CD4-positive, alpha-beta T cell treated with Interleukin-12 subunit alpha and Interleukin-12 subunit beta, for 1 hour (primary cell): ENCODE measurements at places on chromosomes 4 and X.

DNA sequence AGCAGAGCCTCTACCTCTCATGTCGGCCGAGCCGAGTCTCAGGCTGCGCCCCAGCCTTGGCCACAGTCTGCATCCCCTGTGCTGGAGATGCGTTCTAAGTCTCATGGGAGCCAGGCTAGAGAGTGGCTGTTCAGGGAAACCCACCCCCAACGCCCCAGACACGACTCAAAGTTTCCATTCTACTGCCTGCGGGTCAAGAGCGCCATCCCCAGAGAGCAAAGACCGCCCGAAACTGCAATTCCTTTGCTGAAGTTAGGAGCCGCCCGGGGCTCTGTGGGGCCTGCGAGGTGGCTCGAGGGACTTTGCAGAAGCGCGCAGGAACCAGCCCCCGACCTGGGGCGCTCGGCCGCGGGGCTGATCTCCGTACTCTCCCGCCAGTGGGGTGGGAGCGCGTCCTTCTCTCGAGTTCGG is 10.0 kb upstream of the ELF4 start:
- no peak for DNase-seq

- no peak for DNase-seq
Observed at GRCh38 chrX:41095908-41096307, 10.7 kb downstream of the USP9X start.

- no peak for DNase-seq
Observed at GRCh38 chrX:101220662-101221260, 1.2 kb downstream of the DRP2 start.

GRCh38 chr4:20326460-20326859 is 74.8 kb downstream of the SLIT2 start:
- DNase-seq, result no peak

- DNase-seq, result no peak
Observed at GRCh38 chrX:866441-866990, 235.9 kb downstream of the SHOX start.

GRCh38 chr4:171889681-171890080 is 76.5 kb downstream of the GALNTL6 start:
- no peak for DNase-seq

DNA sequence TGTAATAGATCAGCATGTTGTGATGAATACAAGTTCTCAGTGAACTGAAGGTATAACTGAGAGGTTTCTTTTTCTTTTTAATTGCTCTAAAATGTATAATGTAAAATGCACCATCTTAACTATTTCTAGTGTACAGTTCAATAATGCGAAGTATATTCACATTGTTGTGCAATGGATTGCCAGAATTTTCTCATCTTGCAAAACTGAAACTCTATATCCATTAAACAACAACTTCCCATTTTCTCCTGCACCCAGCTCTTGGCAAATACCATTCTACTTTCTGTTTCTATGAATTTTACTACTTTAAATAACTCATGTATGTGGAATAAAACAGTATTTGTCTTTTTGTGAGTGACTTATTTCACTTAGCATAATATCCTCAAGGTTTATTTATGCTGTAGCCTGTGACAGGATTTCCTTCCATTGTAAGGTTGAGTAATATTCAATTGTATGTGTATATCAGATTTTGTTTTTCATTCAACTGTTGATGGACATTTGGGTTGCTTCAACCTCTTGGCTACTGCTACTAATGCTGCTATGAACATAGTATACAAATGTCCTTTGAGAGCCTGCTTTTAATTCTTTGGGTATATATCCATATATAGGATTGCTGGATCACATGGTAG is 53.5 kb upstream of the NPFFR2 start:
- no peak for DNase-seq

DNA sequence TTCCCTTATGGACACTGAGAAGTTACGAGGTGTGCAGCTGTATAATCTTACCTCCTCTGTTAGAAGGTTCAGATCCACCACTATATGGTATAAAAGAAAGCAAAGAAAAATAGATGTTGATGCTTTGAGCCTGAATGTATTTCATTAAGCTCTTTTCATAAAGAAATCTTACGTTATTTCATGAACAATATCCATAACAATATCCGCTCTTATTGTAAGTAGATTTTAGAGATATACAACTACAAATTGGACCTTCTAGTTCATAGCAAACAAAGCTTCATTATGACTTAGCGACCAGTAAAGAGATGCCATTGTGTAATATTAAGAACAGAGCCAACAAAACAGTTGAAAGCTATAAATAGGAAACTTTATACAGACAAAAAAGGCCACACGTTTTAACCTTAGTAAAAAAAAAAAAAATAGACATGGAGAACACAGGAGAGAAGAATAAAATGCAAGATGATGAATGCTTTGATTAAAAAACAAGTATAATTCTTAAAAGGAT is 203.6 kb downstream of the PDGFC start:
- DNase-seq, result no peak

GRCh38 chr4:145935253-145936141 is 3.1 kb downstream of the ZNF827 start:
- peak; percentile 9 for DNase-seq
